ENCODE measurements at places on chromosomes 11 and 22.

DNA sequence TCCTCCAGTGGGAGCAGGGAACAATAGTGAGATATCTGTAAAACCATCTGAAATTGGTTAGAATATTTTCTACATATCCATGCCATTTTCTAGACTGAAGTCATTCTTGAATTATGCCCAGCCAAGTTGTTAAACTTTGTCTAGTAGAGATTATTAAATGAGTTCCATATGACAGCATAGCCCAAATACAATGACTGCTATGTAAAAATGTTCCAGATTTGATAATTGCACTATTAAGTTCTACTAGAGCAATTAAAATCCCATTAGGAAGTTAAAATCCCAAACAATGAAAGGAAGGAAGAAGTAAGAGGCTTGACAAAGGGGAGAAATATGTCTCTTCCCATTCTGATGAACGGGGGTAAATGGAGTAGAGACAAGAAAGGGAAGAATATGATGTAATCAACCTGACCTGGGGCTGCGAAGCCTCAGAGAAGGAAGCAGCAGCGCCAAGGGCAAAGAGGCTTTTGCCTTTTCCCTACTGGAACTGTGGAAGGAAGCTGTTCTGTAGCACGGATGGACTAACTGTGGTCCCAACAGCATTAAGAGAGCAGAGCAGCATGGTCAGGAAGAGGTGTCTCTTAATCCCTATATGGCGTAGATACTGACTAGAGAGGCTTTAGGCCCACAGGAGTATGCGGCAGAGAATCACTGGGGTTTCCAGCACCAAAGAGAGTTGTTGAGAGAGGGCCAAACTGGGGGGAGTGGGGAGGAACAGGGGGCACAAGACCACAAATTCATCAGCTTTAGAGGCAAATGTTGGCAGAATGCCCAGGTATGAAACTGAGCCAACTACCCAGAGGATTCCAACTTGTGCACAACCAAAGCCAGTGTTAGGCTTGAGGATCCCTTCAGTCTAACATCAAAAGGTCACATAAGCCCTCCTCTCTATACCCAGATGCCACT, 26.7 kb downstream of the RRP8 start:
- peak; percentile 49 for DNase-seq

DNA sequence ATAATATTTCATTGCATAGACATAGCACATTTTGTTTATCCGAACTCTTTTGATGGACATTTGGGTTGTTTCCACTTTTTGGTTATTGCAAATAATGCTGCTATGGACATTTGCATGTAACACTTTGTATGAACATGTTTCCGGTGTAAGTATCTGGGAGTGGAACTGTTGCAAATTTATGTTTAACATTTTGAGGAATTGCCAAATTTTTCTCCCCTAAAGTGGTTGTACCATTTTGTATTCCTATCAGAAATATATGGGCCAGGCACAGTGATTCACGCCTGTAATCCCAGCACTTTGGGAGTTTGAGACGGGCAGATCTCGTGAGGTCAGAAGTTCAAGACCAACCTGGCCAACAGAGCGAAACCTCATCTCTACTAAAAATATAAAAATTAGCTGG, 16.0 kb downstream of the QSER1 start:
- DNase-seq, result no peak

DNA sequence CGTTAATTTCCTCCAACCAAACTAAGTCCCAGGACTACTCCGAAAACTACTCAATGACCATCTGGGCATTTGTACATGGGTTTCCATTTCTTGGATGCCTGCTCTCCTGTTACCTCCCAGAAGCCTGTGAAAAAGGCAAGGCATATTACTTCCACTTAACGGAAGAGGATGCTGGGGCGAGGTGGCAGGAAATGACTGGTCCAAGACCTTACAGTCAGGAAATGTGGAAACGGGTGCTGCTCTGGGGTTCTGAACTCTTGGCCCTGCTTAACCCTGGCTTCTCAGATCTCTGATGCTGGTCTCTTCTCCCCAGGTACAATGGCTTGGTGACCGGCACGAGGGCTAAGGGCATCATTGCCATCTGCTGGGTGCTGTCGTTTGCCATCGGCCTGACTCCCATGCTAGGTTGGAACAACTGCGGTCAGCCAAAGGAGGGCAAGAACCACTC, 12.9 kb downstream of the ADORA2A start:
- no peak for DNase-seq

DNA sequence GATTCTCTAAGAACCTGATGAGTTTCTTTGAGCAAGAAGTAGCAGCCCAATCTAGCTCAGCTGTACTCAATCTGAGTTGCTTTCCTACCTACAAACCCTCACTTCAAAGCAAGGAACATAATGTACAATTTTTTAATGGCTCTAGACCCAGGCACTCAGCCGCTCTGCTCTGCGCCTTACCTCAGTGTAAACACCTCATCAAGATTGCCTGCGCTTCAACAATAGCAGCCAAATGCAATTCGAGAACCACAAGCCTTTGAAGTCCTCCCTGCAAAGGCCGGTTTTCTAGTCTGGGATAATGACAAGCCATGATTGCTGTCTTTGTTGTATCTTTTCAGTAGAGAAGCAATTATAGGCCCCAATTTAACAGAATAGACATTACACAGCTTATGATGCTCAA, 38.0 kb downstream of the JHY start:
- no peak for DNase-seq

Measured in hematopoietic multipotent progenitor cell treated with erythropoietin and hydrocortisone succinate and interleukin-3 and kit ligand, for 17 days (in vitro differentiated cells).